ENCODE measurements at places on chromosomes 7 and 10.

DNA sequence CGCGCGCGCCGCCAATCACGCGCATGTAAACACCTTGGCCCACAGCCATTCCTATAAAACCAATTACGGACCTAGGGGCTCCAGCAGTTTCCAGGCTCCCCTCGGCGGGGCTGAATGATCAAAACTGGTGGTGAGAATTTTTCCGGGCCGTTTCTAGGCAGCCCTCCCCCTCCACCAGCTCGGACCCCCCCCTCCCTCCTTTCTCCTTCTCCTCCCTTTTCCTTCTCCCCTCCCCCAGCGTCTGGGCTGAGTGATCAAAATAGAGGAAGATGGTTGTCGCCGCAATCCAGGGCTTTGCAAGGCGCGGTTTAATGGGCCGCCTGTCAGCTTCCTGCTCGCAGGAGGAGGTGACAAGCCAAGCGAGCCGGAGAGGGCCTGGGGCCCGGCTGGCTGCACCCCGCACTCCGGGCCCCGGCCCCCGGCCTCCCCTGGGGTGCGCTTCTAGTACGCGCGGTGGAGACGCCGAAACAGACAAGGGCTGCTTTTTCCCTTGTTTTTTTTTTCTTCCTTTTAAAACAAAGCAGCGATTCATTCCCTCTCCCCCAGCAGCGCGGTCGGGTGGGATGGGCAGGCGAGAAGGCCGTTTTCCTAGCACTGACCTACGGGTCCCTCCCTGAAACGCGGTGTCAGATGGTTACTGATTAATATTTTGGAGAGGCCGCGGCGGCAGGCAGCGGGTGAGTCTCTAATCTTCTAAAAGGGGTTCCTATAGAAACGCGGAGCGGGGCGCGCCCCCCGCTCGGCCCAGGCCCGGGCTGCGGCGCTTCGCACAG lies 528 bp upstream of the TNRC18 start:
- peak; percentile 96 for DNase-seq

- no peak for DNase-seq
Measured at GRCh38 chr10:86699991-86700840, 31.9 kb downstream of the LDB3 start.

DNA sequence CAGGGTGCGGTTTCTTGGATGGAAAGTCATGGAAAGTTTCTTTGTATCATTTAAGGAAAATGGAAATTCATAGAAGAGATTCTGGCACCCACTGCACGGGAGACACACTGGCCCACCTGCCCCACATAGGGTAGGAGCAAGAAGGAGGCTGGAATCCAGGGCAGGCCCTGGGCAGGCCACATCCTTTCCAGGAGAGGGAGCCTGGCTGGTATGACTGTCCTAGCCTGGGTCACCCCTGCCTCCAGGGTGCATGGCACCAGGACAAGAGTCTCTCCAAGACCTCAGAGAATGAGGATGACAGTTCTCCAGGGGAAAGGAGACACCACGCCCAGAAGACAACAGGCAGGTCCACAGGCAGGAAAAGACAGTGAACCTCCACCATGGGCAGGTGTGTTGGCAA lies 297.2 kb downstream of the TCERG1L start:
- DNase-seq, result no peak

DNA sequence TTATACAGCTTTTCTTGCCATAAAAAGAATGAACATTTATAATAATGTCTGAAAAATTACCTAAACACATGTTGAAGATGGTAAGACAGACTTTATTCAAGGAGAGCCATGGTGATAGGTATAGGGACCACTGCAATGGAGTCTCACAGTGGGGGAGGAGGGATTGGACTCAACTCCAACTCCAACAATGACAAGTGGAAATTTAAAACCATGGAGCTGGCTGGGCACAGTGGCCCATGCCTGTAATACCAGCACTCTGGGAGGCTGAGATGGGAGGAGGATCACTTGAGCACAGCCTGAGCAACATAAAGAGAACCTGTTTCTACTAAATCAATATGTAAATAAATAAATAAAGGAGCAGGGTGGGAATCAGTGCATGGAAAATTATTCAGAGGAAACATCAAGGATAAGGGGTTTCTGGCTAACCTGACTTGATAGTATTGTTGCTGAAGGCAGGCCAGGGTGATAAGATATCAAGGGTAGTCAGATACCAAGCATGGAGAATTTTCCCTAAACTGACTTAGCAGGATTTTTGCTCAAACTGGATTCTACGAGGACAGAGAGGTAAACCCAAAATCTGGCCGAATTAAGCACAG lies 19.5 kb upstream of the MICU1 start:
- DNase-seq, result no peak

GRCh38 chr7:121639705-121640104 lies 233.3 kb upstream of the PTPRZ1 start:
- DNase-seq, result no peak

DNA sequence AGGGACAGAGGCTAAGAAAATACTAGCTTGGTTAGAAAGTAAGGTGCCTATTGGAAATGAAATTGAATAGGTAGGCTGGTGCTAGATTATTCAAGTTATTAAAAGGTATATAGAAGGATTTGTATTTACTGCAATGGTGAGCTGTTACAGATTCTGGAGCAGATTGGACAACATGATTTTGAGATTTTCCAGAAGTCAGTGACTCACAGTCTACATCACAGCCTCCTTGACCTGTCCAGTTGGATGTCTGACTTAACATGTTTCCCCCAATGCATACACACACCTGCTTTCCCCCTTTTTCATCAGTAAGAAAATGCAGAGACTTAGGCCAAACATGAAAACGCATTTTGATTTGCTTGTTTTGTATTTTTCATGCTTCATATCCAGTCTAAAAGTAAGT lies 33.4 kb downstream of the STARD3NL start:
- no peak for DNase-seq

DNA sequence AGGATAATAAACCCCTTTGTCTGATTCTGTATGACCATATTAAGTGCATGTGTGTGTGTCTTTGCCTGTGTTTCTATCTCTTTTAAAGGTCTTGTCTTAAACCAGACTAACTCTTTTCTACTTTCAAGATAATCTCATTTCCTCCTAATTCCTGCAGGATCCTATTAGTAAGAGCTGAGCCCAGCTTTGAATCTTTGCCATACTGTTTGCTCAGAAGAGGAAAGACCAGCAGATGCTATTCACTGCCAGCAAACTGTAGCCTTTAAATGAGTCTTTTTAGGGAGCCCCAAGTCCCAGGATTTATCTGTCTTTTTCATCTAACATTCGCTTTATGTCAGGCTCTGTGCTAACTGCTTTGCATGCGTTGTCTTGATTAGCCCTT lies 2.9 kb downstream of the GPR158 start:
- DNase-seq, result no peak

- DNase-seq, result no peak
Measured at GRCh38 chr7:141258559-141258958, 184.7 kb downstream of the TMEM178B start.

DNA sequence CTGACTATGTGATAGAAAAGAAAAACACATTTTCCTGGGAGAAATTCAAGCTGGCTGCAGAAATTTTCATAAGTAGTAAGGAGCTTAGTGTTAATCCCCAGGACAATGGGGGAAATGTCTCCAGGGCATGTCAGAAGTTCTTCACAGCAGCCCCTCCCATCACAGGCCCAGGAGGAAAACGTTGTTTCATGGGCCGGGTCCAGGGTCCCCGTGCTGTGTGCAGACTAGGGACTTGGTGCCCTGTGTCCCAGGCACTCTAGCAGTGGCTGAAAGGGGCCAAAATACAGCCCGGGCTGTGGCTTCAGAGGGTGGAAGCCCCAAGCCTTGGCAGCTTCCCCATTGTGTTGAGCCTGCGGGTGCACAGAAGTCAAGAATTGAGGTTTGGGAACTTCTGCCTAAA lies 99.0 kb upstream of the ASAH2 start:
- no peak for DNase-seq

DNA sequence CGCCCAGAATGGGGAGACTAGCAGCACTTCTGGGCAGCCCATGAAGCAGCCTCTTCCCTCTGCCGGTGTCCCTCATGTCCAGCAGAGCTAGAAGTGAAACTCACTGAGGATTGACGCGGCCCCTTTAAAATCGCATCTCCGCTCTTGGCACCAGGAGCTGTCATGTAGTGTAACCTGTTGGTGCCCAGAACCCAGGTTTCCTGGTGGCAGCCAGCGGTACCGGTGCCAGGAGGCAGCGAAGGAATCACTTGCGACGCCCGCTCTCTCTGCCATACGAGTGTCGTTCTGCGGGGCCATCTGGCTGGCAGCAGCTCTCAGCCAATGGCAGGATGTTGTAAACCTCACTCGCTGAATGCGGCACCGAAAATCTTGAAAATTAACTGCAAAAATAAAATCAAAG lies 82.7 kb downstream of the CUX1 start:
- DNase-seq, result no peak

- no peak for DNase-seq
Measured at GRCh38 chr10:119762805-119763798, 37.3 kb downstream of the INPP5F start.

DNA sequence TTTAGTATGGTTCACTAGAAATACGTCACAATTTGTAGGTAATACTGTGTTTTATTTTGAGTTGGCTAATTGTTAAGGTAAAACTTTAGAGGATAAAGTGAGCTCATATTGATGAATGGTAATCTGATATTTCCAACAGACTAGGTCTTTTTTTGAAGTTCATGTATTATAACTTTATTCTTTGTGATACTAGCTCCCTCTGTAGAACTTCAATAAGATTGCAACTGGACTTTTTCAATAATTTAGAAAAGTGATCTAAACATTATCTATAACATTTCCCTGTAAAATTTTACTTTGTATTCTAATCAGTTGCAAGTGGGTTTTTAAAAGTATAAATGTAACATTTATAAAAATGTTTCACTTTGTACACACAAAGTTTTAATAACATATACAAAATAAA lies 83.5 kb downstream of the ADK start:
- no peak for DNase-seq

- DNase-seq, result no peak
Measured at GRCh38 chr7:4265676-4266075, 416.4 kb upstream of the FOXK1 start.

- no peak for DNase-seq
Measured at GRCh38 chr7:134995239-134996096, 9.2 kb downstream of the AGBL3 start.

GRCh38 chr7:153190452-153190851 lies 430.9 kb downstream of the ACTR3B start:
- DNase-seq, result no peak

DNA sequence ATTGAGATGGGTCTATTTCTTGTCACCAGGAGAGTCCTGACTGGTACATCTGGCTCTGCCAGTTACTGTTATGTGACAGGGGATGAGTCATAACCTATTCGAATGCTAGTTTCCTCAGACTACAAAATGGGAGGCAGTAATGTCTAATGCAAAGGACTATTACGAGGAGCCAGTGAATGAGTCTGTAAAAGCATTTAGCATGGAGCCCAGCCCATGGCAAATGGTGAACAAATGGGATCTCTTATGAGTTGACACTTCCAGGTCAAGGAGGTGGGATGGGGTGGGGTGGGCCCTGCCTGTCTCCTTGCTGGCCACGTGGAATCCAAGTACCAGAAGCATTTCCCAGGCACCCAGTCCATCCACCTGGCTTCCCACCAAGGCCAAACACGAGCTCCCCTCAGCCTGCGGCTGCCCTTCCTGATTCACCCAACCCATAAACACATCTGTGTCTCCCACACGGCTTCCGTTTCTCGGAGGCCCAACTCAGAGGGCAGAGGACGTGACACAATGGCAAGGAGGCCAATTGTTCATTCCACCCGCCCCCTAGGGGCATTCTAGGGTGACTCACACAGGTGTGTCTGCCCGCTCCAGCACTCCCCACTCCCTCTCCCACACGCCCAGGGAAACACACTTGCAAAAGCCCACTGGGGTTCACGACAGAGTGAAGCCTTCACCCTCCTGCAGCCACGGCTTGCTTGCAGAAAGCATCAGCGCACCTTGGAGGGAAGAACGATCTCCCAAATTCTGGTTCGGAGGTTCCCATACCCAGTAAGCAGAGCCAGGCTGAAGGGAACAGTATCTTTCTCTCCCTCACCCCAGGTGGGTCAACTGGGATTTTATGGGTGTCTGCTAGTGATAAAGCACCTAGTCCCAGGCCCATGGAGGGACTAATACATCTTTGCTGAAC lies 109.8 kb downstream of the SH3PXD2A start:
- DNase-seq, result no peak

GRCh38 chr10:102608487-102608886 lies 35.8 kb upstream of the TRIM8 start:
- DNase-seq, result no peak

- no peak for DNase-seq
Measured at GRCh38 chr10:45180946-45181875, 134.2 kb downstream of the OR13A1 start.

GRCh38 chr10:33115738-33116719 lies 158.0 kb upstream of the ITGB1 start:
- peak; percentile 48 for DNase-seq

GRCh38 chr7:44398511-44398911 lies 73.1 kb upstream of the CAMK2B start:
- DNase-seq, result no peak

DNA sequence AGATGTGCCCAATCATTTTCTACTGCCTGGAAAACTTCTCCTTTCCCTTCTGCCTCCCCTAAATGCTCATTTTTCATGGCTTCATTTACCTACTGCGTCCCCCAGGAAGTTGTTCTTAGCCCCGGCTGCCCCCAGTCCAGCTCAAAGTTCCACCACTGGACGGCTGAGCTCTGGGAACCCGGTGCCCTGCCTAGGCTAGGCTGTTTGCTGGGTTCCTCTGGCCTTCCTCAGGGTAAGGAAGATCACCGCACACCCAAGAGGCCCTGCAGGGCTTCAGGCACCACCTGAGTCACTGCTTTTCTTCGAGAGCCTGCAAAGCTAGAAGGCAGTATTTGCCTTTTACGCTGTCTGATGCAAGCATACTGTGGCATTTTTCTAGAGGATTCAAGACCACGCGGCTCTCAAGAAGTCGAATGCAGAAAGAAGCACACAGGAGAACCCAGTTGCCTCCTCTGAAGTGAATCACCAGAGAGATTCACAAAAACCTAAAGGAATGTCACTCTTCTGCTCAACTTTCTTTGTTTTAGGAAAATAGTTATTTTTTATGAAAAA lies 46.7 kb upstream of the ZMIZ1 start:
- no peak for DNase-seq

GRCh38 chr10:25758041-25758457 lies 176.0 kb upstream of the MYO3A start:
- DNase-seq, result peak; percentile 16

DNA sequence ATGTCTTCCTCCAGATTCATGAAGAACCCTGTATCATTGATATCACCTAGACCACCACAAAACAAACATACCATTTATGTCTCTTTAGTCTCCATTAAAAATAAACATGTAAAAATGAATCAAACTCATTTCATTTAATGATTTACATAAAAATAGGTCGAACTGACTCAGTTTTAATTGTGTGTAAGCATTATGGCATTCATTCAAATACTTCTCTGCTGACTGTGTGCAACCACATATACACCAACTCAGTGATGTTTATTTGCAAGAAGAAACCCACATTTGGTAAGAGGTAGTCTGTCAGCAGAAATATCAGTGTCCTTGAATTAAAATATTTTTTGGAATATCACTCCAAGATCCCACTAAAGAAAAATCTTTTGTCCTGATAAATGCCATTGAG lies 30.5 kb downstream of the ABCB1 start:
- no peak for DNase-seq

- DNase-seq, result no peak
Measured at GRCh38 chr10:31723106-31723750, 205.4 kb downstream of the ARHGAP12 start.

GRCh38 chr7:131538813-131539179 lies 17.6 kb downstream of the PODXL start:
- no peak for DNase-seq

GRCh38 chr7:151963895-151964870 lies 7.9 kb downstream of the GALNTL5 start:
- DNase-seq, result no peak
